ENCODE measurements at places on chromosomes 5 and 9.
A peak's percentile ranks its signal among the peaks of the same experiment; 100 is the strongest.

- DNase-seq, result no peak
Measured at GRCh38 chr9:116368680-116369079, 215.1 kb downstream of the PAPPA start.

DNA sequence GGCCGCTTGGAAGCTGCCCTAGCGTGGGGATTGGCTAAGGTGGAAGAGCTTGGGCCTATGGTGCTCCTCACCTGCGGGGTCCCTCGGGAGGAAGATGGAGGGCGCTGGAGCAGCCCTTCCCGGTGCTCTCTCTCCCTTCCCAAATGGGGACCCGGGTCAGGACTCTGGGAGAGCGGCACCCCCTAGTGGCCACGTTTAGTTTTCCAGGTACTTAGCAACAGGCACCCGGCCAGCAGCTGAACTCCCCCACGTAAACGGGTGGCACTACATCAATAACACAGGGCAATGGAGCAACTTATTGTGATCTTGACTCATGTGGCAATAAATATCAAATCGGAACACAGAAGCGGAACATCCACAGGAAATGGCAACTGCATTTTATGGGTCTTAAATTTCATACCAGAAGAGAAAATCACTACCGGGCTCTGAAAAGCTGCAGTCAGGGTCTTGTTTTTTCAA lies 316.6 kb downstream of the AGTPBP1 start:
- no peak for DNase-seq

GRCh38 chr5:6792911-6793471 lies 79.8 kb downstream of the TENT4A start:
- DNase-seq, result no peak

DNA sequence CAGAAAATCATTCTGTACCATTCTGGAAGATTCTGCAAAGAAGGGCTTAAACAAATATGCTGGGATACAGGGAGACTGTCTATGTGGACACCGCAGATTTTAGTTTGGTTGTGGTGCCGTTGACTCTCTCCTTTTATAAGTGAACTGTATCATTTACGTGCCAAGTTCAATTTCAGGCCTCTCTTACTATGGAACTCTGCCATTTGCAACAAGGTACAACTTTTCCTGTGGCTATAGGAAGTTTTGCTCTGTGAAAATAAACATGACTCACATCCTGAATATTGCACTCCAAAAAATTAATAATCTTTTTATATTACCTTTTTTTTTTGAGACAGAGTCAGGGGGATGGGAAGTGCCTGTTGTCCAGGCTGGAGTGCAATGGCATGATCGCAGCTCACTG lies 29.7 kb upstream of the CSNK1G3 start:
- DNase-seq, result no peak

DNA sequence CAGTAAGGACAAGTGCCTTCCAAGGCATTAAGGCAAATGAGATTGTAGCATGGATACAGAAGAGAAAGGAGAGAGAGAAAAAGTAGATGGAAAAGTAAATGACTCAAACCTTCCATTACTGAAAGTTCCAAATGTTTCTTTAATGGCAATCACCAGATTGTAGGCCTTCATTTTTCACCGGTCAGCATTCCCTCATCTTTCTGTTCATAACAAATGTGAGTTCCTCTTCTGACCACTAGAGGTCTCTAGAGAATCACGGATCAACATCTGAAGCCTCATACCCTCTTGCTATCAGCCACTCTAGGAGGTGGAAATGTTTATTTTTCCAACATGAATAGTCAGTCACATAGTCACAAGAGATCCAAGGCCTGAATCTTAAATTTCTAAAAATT lies 73.6 kb upstream of the RPS23 start:
- DNase-seq, result no peak

- no peak for DNase-seq
Measured at GRCh38 chr9:84807870-84808390, 138.4 kb downstream of the NTRK2 start.

DNA sequence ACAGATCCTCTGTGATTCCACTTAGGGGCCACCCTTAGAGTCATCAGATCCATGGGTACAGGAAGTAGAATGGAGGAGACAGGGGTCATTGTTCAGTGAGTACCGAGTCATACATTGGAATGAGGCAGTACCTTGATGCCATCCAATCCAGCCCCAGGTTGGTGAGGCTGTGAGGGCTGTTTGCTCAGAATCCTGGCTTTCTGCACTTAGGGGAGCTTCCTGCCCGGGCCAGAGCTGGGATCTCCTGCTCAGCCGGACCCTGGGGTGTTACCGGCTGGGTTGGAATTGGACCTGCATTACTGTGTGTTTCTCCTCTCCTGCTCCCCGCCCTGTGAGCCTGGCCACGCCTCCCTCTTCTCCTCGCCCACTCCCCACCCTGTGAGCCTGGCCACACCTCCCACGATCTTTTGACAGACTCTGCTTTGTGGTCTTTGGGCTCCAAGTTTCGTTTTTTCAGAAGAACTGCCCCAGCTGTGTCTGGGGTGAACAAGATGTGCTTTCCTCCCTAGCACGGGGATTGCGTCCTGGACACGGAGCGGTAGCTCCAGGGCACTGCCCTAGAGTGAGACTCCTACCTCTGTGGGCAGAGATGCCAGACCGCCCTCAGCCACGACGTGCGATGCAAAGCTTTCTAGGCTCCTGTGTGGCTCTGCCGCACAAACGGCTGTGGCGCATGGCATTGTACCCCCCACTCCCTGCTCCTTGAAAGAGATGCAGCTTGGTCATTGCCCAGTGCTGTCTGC lies 15.4 kb downstream of the TRAF2 start:
- no peak for DNase-seq

DNA sequence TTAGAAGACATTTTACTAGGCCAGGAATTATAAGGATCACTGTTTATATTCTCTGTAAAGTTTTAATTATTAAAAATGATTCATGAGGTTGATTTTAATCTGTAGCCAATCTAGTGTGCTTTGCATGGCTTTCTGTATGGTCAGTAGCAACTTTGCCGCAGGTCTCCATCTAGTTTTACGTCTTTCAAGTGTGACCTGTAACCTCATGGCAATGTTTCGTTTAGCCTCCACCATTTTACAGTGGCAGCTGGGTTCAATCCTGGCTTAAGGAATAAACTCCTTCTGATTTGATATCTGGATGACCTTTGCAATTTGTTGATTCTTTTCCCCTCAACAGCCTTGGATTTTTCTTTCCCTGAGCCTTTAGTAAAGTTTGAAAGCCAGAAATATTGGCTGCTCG lies 434.5 kb upstream of the CDH9 start:
- no peak for DNase-seq

GRCh38 chr5:133485468-133485867 lies 126.9 kb downstream of the FSTL4 start:
- DNase-seq, result no peak

GRCh38 chr9:108565651-108566378 lies 290.0 kb downstream of the ACTL7B start:
- DNase-seq, result no peak

- DNase-seq, result peak; percentile 69
Measured at GRCh38 chr9:93119953-93120845, 13.9 kb downstream of the NINJ1 start.

DNA sequence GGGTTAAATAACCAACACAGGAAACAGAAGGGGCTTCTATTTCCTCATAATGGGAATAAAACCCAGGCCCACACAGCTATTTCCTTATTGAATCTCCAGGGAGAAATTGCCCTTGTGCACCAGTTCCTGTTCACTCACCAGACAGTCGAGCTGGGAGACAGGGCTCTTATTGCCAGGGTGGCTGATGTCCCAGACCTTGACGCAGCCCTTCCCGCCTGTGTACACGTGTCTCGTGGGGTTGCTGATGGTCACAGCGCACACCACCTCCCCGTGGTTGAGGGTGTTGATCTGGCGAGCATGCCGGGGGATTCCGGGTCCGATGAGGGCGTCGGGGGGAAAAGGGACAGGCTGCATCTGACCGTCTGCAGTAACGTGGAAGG lies 96.5 kb downstream of the TLE1 start:
- DNase-seq, result peak; percentile 21

- no peak for DNase-seq
Measured at GRCh38 chr9:8329561-8330283, 530.1 kb upstream of the DMAC1 start.

- DNase-seq, result no peak
Measured at GRCh38 chr5:72476275-72476674, 30.9 kb downstream of the ZNF366 start.

DNA sequence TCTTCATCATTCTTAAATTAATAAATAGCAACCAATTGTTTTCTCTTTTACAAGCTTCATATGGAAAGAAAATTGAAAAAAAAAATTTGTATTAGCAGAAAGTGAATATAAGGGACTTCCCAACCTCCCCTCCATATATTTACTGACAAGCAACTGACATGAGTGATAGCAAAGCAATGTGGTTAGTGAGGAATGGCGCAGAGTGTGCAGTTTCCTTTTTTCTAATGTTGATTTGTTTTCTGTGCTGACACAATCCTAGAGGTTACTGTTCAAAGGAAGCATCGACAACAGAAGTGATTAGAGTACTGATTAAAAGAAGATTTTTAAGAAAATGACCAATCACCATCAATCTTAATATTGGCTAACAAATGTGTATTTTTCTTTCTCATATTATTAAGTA lies 1.7 kb upstream of the PTGER4 start:
- no peak for DNase-seq

GRCh38 chr9:137156567-137157375 lies 13.1 kb downstream of the LRRC26 start:
- no peak for DNase-seq

GRCh38 chr9:103431809-103432208 lies 436.7 kb downstream of the CYLC2 start:
- DNase-seq, result no peak

DNA sequence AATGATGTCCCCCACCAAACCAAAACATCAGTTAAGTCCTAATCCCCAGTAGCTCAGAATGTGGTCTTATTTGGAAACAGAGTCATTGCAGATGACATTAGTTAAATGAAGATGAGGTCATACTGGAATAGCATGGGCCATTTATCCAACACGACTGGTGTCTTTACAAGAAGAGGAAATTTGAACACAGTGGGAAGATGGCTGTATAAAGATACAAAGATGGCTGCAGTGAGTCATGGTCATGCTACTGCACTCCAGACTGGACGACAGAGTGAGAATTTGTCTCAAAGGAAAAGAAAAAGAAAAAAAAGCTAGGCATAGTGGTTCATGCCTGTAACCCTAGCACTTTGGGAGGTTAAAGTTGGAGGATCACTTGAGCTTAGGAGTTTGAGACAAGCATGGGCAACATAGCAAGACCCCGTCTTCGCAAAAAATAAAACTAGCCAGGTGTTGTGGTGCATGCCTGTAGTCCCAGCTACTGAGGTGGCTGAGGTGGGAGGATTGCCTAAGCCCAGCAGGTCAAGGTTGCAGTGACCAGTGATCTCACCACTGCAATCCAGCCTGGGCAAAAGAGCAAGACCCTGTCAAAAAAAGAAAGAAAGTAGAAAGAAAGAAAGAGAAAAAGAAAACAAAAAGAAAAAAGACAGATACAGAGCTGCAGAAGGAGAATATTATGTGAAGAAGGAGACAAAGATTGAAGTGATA lies 130.0 kb upstream of the CDKN2B start:
- DNase-seq, result no peak

- DNase-seq, result no peak
Measured at GRCh38 chr5:61245486-61245885, 83.2 kb upstream of the SMIM15 start.

- no peak for DNase-seq
Measured at GRCh38 chr9:136231478-136232297, 13.9 kb downstream of the QSOX2 start.

DNA sequence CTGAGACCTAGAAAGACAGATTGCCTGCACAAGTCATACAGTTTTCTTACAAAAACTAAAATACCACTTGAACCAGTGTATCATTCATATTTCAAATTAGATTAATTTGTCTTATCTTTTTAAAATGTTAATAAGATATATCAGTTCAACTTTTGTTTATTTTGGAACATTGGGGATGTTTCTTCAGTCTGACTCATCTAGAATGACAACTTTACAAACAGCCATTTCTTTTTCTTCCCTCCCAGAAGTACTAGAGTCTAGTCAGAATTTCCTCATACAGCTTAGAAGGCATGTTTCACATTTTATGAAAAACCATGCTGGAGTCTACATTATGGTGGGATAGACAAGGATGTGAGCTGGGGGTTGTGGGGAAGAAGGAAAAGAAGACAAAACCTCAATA lies 262.5 kb downstream of the NFIB start:
- DNase-seq, result no peak

DNA sequence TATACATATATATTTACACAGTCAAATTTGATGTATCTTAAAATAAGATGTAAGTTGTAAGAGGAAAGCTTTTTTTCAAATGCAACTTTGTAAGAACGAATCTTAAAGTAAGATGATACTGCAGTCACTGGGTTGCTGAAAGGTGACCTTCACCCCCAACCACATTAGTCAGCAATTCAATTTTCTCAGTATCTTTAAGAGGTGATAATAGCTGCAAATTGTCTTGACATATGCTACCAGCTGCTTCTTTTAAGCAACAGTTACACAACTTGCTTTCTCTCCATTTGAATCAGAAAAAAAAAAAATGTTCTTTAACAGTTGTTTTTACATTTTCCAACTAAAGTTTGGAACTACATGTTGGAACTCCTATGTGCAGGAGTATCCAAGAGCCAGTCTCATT lies 246.6 kb upstream of the CCNG1 start:
- DNase-seq, result no peak

DNA sequence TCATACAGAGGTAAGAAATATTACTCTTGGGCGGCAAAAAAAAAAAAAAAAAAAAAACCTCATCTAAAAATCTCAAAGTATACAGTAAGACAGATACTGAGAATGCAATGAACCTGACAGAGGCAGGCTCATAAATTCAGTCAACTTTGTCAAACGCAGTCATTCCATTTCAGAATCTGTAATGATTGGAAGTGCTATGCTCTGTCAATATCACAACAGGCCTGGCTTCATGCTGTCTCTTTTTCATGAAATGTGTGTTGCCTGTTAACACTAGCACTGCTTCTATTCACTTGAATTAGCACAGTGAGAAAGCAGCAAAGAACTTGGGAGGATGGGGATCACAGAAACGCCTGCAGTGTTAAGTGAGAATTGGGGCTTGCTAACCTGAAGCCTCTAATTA lies 200.3 kb upstream of the EFNA5 start:
- DNase-seq, result no peak

DNA sequence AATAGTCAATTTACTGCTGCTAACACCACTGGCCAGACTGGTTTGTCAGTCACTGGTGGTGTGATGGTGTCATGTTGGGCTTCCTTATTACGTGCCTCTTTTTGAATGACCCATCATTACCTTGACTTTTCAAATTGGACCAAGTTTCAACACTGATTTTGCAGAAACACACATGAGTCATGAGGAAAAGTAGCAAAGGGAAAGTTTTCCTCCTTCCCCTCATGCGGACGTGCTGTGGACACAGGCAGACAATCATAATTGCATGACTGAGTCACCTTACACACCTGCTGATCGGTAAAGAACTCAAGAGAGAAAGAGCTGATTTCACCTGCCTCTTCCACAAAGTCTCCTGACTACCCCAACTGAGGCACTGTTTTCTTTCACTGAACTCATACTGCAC lies 324.5 kb downstream of the ARRDC3 start:
- DNase-seq, result no peak

DNA sequence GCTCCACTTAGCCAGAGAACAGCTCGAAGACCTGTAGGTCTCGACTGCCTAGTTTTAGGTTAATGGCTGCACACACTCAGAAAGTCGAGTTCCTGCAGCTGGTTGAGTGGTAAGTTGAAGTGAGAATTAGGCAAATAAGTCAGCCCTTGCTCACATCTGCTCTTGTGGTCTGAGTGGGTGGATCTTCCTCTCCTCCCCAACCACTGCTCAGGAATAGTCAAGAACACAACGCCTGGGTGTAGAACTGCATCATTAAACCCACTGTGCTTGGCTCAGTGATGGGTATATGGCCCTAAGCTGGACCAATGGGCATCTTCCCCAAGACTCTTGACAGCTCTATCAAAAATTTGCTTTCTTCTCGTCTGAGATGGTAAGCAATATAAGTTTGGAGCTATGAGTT lies 20.9 kb upstream of the ADAM19 start:
- DNase-seq, result no peak

Data from substantia nigra (tissue), 51 donors.